ENCODE measurements at places on chromosomes 1 and 21.

- peak; percentile 67 for DNase-seq
Observed at GRCh38 chr1:19563324-19564097, 78.2 kb upstream of the CAPZB start.

DNA sequence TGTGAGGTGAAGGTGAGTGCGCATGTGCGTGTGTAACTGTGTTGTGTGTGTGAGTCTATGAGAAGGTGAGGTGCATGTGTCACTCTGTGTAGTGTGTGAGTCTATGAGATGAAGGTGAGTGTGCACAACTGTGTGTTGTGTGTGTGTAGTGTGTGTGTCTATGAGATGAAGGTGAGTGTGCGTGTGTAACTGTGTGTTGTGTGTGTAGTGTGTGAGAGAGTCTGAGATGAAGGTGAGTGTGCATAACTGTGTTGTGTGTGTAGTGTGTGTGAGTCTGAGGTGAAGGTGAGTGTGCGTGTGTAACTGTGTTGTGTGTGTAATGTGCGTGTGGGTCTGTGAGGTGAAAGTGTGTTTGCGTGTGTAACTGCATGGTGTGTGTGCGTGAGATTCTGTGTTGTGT, 154.0 kb downstream of the FOXD2 start:
- no peak for DNase-seq

- DNase-seq = no peak
Observed at GRCh38 chr1:116981521-116982037, 20.0 kb upstream of the CD101 start.

GRCh38 chr1:2916706-2917105, 104.6 kb upstream of the ACTRT2 start:
- no peak for DNase-seq

DNA sequence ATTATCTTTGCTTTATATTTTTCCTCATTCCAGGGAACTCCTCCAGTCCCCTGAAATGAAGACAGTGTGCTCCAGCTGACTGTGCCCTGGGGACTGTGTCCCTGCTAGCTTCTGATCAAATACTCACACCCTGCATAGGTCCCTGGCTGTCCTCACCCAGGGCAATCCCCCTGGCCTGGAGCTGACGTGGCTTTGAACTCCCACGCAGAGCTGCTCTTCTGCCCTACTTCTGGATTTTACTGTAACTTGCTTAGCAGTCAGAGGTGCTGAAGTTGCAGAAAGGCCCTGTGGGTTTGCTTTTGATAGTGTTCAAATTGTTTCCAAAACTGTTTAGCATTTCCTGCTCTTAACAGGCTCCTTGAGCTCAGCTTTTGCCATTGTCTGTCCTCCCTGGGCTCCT, 186.5 kb downstream of the FASLG start:
- no peak for DNase-seq

GRCh38 chr1:163357378-163357777, 35.6 kb downstream of the NUF2 start:
- DNase-seq = no peak

- DNase-seq = no peak
Observed at GRCh38 chr1:241926141-241926540, 31.4 kb upstream of the BECN2 start.

- no peak for DNase-seq
Observed at GRCh38 chr1:14065486-14065885, 365.5 kb downstream of the PRDM2 start.

DNA sequence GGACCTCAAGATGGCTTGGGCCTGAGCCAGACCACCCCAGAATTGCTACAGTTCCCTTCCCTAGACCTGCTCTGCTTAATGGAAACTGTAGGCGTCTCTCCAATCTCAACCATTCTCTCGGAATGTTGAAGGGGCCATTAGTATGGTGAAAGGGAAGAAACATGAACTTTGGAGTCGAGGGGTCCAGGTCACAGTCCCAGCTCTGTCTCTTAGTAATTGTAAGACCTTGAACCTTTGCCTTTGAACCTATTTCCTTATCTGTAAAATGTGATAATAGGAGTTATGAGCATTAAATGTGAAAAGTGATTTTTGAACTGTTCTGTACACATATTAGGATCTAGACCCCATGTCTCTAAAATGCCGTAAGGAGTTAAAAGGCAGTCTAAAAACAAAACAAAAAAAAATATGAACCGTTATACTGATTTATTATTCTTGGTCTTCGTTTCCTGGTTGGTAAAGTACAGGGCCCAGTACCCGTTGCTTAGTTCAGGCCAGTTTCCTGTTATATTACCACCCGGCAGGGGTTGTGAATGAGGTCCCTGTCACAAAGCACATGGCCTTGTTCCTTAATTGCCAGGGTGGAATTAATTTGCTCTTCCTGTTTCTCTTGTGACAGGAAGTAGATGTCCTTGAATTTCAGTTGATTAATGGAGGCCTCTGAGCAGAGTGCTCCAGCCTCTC, 42.3 kb downstream of the TCEANC2 start:
- no peak for DNase-seq

DNA sequence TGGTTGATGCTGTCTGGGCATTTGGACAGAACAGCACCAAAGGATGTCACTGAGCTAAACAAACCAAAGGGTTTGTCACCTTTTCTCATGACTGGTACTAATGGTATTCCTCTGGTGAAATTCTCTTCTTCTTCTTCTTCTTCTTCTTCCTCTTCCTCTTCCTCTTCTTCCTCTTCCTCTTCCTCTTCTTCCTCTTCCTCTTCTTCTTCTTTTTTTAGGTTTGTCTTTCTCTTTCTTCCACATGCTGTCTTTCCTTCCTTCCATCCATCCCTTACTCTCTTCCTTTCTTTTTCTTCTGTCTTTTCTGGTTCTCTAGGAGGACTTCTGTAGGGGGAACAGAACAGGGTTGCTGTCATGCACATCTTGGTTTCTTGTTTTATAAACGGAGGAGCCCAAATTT, 9.3 kb upstream of the IGFN1 start:
- DNase-seq = no peak

GRCh38 chr1:100400404-100400803, 48.1 kb downstream of the CDC14A start:
- DNase-seq = peak; percentile 38

DNA sequence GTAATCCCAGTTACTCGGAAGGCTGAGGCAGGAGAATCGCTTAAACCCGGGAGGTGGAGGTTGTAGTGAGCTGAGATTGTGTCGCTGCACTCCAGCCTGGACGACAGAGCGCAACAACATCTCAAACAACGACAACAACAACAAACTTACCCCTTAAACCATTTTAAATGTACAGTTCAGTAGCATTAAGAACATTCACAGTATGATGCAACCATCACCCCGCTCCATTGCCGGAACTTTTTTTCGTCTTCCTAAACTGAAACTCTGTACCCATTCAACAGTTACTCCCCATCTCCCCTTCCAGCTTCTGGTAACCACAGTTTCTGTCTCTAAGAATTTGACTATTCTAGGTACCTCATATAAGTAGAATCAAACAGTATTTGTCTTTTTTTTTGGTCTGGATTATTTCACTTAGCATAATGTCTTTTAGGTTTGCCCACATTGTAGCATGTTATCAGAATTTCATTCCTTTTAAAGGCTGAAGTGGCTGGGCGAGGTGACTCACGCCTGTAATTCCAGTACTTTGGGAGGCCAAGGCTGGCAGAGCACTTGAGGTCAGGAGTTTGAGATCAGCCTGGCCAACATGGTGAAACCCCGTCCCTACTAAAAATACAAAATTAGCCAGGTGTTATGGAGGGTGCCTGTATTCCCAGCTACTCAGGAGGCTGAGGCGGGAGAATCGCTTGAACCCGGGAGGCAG, 19.6 kb downstream of the CA6 start:
- DNase-seq = no peak

- no peak for DNase-seq
Observed at GRCh38 chr1:213131851-213132655, 81.0 kb downstream of the RPS6KC1 start.

DNA sequence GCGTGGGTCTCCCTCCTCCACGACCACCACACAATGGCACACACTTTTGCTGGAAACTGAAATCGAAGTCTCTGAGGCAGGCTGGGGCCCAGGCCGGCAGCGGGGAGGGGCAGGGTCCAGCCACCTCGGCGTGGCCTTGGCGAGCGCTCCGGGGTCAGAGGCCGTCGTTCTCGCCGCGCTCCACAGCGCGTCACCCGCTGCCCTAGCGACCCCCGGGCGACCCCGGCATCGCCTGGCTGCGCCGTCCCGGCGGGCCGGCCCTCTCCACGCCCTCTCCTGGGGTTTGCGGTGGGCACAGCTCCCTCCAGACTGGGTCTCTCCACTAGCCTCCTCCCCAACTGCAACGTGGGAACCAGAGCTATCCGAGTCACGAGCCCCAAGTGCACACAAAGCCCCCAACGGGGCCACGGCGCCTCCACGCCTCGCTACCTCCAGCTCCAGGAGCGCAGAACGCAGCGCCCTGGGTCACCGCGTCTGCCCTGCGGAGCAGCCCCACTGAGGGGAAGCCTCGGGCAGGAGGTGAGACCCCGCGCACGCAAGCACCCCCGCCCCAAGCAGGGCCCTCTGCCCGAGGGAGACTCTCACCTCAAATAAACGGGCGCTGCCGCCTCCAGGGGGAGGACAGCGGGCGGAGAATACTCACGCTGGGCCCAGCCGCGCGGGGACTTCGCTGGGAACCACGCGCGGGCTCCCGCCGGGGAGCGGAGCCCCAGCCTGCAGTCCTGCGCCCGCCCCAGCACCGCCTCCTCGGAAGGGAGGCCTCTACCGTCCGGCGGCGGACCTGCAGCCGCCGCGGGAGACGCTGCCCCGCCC, 134.0 kb upstream of the BARHL2 start:
- DNase-seq = peak; percentile 82

DNA sequence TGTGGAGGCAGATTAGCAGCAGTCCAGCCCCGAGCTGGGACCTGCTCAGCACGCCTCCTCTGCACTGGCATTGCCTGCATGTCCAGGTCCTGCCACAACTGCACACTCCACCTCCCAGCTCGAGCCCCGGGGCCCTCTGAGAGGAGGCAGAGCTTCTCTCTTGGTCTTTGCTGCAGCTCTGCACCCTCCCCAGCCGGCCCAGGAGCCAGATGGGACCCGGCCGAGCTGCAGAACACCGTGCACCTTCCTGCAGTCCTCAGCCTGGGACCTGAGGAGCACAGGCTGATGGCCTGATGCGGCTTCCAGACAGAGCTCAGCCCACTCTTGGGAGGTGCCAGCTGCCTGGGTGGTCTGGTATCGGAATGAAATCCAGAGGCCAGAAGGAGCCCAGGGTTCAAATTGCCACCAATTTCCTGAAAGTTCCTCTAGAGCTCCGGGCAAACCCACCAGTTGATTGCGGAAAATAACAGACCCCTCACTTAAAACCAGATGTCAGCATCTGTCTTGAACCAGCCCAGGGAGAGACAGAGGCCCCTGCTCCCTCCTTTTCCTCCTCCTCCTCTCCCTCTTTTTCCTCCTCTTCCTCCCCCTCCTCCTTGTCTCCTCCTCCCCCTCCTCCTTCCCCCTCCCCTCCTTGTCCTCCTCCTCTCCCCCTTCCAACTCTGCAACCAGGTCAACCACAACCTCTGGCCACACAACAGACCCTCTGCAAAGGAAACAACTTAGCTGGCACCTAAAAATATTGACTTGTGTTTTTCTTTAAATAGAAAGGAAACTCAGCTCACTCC, 10.6 kb upstream of the SPSB1 start:
- DNase-seq = no peak

GRCh38 chr1:200869753-200870391, 2.9 kb upstream of the GPR25 start:
- no peak for DNase-seq

DNA sequence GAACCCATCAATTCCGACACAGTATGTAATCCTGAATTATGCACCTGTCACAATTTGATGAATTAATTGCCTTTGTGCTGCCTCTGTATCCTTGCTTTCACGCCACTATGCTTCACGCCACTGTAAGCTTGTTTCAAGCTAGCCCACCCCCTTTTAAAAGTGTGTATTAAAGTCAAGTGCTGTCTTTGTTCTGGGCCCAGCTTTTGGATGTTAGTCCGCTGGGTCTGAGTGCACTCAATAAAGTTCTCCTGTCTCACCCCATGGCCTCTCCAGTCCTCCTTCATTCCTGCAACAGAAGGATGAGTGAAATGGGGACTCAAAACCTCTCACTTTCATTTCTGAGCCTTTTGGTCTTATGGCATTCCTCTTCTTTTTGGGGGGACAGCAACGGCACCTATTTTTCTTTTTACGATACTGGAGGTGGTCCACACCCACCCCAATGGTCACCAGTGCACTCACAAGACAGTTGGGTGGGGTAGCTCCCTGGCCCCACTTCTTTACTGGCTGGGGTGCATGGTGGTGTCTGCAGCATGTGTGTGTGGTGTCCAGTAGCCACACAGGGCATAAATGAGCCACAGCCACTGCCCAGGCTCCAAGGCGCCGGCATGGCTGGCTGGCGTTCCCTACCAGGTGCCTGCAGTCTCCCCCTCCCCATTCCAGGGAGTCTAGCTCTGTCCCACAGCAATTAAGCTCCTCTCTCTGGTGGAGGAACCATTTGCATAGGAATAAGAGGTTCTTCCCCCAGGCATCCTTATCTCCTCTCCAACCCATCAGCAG, 1.8 kb downstream of the THEM4 start:
- DNase-seq = no peak

DNA sequence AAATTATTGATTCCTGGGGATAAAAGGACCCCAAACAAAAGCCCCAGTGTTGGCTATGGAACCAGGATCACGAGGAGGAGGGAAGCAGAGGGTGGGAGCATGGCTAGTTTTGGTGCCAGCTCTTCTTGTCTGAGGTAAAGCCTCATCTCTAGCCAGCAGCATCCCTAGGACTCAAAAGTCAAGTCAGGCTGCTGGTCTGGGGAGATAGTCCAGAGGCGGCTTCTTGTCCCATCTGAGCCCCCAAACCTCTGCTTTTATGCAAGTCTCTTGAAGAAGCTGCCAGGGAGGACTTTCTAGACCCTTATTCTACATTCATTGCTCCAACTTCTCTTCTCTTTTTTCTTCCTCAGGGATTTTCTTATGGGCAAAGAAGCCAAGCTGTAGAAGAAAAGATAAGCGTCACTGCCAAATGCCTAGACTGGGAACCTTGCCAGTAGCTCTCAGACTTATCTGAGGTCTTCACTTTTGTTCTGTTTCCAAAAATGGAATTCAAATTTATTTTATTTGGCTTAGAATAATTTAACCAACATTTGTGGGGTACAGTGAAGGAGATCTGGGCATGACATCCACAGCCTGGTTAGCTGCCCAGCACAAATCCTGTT, 6.9 kb upstream of the ANKRD35 start:
- no peak for DNase-seq

- no peak for DNase-seq
Observed at GRCh38 chr1:54395281-54395934, 10.8 kb downstream of the SSBP3 start.

GRCh38 chr1:188251036-188251435, 1422.3 kb downstream of the PLA2G4A start:
- no peak for DNase-seq

DNA sequence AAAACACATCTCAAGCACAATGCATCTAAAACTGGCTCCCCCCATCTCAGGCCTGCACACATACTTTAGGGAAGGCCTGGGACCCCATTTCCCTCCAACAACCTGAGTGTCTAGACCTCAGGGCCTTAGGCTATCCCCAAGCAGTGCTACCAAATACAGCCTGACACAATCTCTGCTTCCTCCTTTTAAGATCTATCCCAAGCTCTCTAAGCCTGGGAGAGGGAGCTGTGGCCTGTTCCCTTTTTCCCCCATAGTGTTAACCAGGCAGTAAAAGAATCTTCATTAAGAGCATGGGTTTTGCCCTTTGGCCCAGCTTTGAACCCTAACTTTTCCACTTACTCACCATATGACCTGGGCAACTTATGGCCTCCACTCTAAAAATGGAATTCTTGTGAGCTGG, 10.8 kb upstream of the COL8A2 start:
- no peak for DNase-seq
